Right atrium auricular region (tissue), 2 donors: ENCODE measurements at places on chromosomes 2 and 18. TPM values are rescaled to one million over a fixed set of nuclear protein-coding genes. Genes with fewer than 3 reads are reported as not detected.

DNA sequence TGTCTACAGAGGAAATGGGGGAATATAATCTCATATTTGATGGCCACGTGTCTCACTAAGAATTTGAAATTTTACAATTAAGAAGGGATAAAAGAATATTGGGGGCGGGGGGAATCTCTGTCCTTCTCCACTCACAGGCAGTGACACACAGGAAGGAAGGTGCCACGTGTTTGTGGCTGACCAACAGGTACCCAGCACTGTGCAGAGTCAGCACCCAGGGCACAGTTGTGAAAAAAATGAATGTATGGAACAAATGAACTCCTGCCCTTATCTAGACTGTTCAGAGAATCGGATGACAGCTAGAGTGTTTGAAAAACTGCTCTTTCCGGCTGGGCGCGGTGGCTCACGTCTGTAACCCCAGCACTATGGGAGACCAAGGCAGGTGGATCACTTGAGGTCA lies 317.0 kb upstream of the MYT1L start:
- no peak for DNase-seq

- no peak for DNase-seq
These were observed 421.0 kb downstream of the TXNL1 start for GRCh38 chr18:56217406-56217805.

DNA sequence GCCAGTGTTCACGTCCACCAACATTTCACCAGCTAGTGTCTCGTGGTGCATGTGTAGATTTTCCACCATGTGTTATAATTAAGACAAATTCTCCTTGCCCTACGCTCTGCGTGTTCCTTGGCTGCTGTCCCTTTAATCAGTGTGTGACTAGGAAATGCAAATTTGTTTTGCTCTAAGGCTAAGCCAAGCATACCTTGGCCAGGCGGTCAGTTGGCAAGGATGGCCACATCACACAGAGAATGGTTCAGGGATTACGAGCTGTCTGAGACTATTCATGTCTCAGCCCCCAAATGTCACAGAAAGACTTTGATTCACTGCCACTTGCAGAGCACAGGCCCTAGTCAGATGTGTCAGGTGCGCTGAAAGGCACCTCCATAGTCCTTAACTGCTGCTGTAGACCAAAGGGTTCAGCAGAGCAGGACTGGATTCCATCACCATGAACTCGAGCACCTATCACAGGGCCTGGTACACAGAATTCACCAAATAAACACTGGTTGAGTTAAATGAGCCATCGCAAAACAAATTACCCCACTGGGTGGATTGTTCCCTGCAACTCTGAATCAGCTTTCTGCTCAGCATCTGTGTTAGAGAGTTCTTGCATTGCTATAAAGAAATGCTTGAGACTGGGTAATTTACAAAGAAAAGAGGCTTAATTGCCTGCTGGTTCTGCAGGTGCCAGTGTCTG lies 128.4 kb downstream of the CABLES1 start:
- no peak for DNase-seq

DNA sequence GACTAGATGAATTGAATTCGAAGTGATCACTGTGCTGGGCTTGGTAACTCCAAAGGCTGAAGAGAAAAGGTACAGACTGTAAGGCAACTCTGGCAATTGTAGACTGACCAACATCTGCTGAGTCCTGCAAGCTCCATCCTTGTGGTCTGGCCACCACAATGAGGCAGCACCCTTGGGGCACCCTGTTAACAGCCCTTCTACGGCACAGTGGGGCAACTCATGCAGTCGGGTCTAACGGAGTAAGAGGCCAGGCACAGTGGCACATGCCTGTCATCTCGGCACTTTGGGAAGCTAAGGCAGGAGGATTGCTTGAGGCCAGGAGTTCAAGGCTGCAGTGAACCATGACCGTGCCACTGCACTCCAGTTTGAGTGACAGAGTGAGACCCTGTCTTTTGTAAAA lies 126.8 kb downstream of the ZAP70 start:
- no peak for DNase-seq

- DNase-seq: no peak
These were observed 9.8 kb downstream of the RIOK3 start for GRCh38 chr18:23462876-23463275.

DNA sequence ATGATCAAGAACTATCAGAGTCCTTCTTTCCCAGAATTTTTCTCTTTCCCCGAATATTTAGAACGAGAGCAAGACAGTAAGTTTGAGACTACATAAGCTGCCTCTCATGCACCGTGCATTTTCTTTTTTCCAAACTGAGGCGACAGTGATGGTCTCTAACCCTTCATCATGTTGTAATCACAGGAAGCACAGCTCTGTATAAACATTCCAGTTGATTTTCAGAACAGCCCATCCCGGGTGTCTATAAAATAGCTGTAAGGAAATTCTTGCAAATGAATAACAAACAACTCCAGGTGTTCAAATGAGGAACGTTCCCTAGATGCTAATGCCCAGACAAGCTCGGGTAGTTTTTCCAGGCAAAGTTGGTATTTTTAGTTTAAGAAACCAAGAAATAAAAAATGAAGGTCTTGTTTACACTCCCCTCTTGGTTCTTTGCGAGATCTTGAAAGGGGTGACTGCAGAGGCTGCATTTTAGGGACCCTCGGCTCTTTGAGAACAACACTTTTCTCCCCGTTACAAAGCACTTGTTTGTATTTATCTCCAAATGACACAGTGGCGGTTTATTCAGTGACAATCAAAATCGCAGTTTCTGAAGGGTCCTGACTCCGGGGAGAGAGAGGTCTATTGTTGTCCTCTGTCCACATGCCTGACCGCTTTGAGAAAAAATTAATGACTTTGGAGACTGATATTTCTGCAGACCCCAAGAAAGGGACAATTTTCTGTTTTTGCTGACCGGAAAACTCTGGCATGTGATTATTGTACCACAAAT lies 101.1 kb upstream of the NCK2 start:
- no peak for DNase-seq

- no peak for DNase-seq
These were observed 55.1 kb upstream of the SIX3 start for GRCh38 chr2:44886414-44886813.

DNA sequence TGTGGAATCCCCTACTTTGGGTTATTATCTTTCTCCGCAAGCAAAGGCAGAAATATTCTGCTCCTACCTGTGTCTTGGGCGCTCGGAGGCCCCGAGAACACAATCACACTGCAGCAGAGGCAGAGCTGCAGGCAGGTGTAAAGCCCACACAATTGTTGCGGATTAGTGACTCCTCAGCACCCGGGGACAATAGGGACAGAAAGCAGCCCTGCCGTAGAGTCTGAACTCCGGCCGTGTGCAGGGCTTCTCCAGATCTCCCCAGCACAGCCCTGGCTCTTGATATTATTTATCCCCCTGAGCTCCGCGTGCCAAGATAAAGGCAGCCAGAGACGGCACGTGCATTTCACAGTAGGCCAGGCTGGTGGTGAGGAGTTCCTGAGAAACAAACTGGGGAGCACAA lies 229.2 kb downstream of the EN1 start:
- no peak for DNase-seq

DNA sequence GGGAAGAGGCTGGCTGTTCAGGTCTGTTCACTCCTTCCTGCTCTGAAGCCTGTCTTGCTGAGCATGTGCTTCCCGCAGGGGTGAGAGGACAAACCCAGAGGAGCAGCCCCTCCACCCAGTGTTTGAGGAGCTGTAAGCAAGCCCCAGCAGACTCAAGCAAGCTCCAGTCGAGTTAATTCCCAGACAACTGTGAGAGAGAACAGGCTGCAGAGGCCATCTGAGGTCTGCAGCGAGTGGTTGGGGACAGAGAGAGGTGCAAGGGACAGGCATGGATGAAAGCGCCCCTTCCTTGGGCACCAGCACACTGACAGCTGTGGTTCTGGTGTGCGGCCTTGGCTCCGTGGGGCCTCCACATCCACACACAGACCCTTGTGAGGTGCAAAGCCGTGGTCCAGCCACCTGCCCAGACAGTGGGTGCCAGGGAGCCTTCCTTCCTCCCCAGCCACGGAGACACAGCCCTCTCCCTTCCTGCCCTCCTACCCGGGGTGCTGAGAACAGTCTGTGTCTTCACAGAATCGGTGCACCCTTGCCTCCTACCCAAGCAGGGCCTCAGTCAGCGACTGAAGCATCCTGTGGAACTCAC lies 36.2 kb downstream of the MAL start:
- no peak for DNase-seq

DNA sequence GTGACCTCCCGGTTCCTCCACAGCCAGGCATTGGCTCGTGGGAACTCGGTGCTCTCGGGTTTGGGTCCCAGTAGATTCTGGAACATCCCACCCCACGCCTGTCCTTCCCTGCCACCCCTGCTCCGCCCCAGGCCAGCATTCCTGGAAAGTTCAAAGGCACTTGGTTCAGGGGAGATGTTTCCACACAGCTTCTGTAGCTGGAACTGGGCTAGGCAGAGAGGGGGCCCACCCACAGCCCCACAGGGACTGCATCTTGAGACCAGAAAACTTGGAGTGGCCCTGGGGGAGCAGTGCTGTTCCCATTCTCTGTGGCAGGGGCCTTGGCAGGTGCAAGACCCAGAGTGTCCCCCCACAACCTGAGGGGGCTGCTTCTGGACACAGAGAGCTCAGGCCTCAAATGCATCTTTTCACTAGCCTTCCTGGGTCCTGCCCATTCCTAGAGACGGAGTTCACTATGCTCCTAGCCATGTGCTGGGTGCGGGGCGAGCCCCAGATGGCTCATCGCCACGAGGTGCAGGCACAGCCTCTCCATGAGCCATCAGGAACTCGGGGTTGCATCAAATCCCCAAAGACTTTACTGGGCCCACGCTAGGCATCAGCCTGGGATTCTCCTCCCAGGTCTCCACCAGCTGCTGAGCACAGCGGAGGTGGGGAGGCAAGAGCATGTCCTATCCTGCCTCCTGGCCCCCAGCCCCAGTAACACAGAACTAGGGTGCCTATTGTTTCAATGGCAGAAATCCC lies 68.7 kb downstream of the ZFP36L2 start:
- DNase-seq: no peak

- DNase-seq: no peak
These were observed 211.0 kb upstream of the SIX2 start for GRCh38 chr2:45220227-45220626.

DNA sequence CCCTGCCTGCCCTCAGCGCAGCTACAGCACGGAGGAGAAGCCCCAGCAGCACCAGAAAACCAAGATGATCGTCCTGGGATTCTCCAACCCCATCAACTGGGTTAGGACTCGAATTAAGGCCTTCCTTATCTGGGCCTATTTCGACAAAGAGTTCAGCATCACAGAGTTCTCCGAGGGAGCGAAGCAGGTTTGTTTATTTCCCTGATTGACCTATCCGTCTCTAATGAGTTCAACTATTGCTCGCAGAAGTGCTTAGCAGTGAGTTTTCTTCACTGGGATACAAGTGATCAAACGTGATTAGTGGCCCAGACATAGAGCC lies 639 bp downstream of the MAIP1 start:
- no peak for DNase-seq

DNA sequence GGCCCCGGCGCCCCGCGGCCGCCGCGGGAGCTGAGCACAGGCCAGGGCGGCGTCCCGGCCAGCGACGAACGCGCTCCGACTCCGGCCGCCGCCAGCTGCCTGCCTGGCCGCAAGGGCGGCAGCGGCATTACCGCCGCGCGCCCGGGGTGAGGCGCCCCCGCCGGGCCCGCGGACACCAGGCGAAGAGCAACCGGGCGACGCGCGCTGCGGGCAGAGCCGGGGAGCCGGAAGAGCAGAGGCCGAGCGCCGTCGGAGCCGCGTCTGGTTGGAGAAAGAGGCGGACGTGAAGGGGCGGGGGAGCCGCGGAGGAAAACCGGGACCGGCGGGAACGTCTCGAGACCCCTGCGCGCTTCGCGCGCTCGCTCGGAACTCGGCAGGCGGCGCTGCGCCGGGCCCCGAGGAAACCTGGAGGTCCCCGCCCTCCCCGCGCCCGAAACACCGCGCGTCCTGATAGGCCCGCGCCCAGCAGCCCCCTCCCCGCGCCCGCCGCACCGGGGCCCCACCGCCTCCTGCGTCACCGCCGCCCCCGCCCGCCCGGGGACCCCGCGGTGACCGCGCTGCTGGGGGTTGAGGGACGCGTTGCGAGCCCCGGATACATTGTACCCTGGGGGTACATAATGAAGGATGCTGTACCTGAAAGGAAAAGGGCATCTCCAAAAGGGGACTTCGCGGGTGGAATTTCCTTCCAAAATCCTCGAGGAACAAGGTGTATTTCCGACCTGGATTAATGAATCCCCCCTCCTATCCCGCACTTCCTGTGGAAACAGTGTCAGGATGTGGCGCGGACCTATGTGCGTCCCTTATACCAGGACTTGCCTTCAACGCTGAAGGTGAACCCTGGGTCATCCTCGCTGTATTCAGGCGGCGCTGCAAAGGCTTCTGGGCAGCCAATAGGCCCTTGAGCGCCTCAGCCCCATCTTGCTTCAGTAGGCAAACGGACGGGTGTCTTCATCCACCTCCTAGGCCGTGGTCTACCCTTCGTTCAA lies 1.0 kb upstream of the B4GALT6 start:
- DNase-seq: no peak

DNA sequence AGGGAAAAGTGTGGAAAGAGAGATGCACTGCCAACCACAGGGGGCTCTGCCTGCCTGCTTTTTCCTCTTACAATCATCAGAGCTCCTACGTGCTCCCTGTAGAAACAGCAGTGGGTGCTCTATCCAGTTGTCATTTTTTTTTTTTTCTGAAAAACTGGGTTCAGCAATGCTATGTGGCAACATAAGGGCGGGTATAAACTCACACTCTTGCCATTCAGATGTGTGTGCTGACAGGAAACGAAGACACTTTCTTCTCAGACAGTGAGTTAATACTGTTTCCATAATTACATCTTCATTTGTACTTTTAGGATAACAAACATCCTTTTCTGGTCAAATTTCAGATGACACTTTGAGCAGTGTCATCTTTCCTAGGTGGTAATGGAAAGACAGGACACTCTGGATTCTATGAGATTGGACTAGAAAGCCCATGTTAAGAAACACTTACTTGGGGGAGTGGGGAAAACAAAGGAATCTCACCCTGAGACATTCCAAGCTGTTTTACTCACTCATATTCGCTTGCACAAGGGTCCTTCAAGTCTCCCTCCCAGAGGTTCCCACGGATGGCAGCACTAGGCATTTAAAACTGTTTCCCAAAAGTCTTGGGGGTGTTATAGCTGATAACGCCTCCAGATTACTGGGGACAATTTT lies 41.3 kb downstream of the CCDC93 start:
- DNase-seq: no peak

GRCh38 chr18:54130177-54130576 lies 94.3 kb downstream of the MBD2 start:
- DNase-seq: no peak

DNA sequence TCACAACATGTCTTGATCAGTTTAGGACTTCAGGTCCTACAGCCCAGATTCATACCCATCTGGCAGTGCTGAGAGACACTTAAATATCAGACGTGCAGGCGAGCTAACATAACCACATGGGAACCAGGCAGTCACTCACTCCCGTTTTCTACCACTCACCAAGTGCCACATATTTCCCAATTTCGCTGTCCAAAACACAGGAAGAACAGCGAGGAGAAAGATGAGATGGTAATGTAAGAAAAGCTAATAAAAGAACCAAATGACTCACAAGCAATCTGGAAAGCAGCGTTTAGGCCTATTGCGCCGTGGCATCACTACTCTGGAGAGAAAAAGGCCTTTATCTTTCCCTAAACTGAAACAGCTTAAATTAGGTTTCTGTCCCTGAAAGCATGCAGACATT lies 647.8 kb upstream of the SLC39A10 start:
- no peak for DNase-seq

The PID1 gene
- 24.0 TPM for total RNA-seq

The DGKD gene
- total RNA-seq: 40.1 TPM

The L3MBTL4 gene
- total RNA-seq: 6.6 TPM

The GRHL1 gene
- 1.3 TPM for total RNA-seq

The VIT gene
- 16.9 TPM for total RNA-seq
